Femur (tissue), 1 donor: ENCODE measurements at places on chromosomes 2 and 18.

GRCh38 chr18:1253827-1254226 is 349.2 kb downstream of the ADCYAP1 start:
- DNase-seq: no peak

GRCh38 chr2:169082995-169083394 is 13.6 kb downstream of the DHRS9 start:
- no peak for DNase-seq

DNA sequence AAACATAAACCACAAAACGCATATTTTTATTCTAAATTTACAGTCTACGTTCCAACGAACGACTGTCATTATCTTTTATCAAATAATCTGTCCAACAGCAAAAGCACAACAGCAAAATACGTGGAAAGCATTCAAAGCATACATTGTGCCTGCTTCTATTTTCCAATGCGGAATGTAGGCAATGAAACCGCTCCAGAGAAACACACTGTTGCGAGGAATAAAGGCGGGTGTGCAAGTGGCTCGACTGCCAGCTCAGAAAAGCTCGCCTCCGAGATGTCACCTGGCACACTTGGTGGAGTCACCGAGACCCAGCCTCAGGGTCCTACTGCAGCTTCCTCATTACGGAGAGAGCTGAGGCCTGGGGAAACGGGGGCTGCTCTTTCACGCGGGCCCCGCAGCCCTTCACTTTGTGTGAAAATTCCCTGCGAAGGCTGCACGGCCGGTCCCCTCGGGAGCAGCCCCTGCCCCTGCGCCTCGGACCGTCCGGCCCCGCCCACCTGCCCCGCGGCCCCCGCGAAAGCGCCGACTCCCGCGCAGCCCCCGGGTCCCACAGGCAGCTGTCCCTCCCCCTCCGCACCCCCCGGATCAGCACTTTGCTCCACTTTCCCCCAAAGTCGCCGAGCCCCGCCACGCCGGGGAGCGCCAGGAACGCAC is 752 bp downstream of the MGAT4A start:
- peak; percentile 57 for DNase-seq

GRCh38 chr2:111116011-111116746 is 4.5 kb upstream of the BCL2L11 start:
- DNase-seq: no peak

GRCh38 chr2:168295051-168295450 is 47.7 kb upstream of the STK39 start:
- no peak for DNase-seq

GRCh38 chr2:118986738-118987137 is 44.7 kb downstream of the MARCO start:
- peak; percentile 4 for DNase-seq

- DNase-seq: no peak
Observed at GRCh38 chr2:224948859-224949258, 93.4 kb downstream of the DOCK10 start.

- no peak for DNase-seq
Observed at GRCh38 chr2:157245846-157246764, 11.4 kb upstream of the GALNT5 start.

DNA sequence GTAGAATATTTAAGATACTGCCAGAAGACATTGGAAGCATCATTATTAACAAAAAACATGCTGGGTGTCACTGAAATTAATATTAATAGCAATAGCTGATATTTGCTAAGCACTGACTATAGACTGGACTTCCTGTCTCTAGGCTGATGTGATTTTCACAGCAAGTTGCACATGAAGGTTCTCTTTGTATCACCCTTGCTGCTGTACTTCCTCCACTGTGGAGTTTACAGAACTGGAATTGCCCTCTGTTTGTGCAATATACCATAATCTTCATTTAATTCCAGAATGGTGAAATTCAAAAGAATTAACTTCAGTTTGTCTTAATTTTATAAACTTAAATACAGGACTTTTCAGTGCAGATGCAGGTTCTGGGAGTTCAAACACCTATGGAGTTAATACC is 585.1 kb downstream of the RNF144A start:
- DNase-seq: no peak

DNA sequence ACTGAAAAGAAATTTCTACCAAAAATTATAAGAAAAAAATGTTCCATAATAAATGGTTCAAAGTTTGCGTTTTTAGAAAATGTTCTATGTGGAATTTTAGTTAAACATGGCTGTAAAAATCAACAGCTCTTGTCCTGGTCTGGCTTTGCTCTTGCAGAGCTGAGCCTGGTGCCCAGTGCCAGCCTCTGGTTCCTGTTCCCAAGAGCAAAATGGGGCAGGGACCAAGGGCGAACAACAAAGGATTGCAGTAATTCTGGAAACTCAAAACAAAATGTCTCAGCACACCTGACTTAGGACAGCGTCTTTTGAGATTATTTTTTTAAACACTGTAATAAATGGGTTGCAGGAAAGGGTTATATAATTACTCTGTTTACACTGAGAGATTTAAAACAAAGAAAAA is 174.7 kb downstream of the ANAPC1 start:
- no peak for DNase-seq

DNA sequence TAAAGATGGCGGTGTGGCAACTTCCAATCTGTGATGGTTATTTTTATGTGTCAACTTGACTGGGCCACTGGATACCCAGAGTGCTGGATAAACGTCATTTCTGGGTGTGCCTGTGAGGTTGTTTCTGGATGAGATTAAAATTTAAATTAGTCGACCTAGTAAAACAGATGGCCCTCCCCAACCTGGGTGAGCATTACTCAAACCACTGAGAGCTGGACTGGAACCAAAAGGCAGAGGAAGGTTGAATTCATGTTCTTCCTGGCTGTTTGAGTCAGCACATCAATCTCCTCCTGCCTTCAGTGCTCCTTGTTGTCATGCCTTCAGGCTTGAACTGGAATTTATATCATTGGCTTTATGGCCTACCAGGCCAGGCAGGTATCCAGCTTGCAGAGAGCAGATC is 190.8 kb upstream of the RGPD4 start:
- no peak for DNase-seq

DNA sequence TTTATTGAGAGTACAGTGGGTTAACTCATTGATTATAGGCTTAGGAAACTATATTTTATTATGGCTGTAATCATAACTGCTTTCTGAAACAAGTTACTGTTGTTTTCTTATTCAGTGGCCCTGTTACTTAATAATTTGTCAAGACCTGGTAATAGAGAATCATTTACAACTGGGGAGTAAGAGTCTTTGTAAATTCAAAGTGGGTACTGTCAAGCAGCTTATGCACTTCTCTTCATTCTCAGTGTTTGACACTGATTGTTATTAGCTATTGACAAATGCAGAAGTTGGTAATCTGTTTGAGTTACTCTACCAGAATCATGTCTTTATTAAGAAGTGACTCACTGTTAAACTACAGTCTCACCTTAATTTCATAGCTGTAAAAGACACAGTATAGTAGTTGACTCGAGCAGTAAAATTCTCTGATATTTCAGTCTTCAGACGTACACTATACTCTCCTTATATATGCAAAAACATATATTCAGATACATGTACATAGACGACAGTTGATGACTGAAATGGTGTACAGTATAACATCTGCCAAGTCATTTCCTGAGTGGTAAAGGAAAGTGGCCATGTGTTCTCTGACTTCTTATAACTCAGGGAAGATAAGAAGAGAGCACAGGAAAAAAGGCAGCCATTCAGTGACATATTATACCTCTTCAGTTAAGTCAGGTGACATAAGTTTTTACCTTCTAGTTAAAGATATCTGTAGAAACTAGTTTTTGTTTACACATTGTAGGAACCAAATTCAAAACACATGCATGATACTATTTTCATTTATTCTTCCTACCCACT is 36.0 kb upstream of the TTC27 start:
- no peak for DNase-seq

GRCh38 chr18:50192995-50193795 is 1.8 kb downstream of the MYO5B start:
- no peak for DNase-seq

GRCh38 chr2:70985956-70986355 is 7.5 kb downstream of the ANKRD53 start:
- no peak for DNase-seq

DNA sequence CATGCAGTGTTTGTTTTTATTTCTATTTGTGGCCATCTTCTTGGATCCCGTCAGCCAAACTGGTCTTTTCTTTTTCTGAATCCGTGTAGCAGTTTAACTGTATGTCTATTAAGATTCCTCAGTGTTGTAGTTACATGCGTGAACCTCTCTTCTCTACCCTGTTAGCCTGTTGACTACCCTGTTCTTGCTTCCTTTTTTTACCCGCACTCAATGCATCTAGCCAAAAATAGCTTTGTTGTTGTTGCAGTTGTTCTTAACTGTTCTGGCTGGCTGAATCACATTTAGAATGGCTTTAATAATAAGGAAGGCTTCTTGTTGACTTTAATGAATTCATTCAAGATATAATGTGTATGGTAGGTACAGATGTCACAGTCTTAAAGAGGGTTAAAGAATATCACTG is 137.1 kb downstream of the LCLAT1 start:
- no peak for DNase-seq

GRCh38 chr2:224931956-224932355 is 110.3 kb downstream of the DOCK10 start:
- DNase-seq: no peak

- peak; percentile 60 for DNase-seq
Observed at GRCh38 chr18:10928772-10929373, 220.5 kb downstream of the PIEZO2 start.

DNA sequence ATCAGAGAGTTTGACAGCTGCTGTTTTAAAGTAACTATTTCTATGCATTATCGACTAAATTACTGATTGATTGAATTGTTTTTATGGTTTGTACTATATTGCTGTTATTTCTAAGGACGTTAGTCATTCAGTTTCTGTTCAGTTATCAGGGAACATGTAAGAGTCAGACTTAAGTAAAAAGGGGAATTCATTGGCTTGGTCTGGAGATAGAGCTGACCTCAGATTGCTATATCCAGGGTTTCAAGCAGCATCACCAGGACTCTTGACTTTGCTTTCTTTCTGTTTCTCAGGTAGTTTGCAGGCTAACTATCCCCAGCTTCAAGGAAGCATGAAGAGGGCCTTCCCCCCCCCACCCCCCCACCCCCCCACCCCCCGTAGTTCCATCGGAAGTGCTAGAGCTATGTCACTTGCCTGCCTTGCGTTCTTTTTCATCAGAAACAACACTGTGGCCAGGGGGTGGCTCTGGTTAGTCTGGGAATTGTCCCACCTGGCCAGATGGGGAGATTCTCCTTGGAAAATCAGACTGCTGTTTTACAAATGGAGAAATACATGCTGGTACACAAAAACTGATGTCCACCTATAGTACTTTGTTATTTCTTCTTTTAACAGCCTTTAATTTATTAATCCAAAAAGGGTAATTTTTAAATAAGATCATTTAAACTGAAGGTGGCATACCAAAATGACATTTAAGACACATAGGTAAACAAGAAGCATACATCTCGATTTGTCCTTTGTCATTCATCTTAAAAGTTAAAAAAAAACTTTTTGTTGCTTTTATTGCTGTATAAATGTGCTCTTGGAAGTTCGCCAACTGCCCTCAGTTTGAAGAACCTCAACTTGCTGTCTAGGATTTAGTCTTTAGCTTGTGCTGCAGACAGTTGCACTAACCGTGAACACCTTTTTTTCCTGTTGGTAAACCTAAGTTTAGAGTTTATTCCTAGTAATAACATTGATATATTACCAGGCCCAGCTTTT is 9.4 kb downstream of the SMAD4 start:
- no peak for DNase-seq

DNA sequence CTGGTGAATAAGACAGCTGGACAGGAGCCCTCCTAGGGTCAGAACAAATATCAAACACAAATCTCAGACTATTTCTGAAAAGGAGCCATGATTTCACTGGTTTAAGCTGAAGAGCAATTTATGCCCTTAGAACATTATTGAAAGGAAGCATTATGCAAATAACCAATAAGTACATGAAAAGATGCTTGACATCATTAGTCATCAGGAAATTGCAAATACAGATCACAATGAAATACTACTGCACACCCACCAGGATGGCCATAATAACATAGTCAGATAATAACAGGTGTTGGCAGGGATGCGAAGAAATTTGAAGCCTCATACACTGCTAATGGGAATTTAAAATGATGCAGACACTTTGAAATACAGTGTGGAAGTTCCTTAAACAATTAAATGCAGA is 176.4 kb upstream of the RAB6C start:
- DNase-seq: no peak

DNA sequence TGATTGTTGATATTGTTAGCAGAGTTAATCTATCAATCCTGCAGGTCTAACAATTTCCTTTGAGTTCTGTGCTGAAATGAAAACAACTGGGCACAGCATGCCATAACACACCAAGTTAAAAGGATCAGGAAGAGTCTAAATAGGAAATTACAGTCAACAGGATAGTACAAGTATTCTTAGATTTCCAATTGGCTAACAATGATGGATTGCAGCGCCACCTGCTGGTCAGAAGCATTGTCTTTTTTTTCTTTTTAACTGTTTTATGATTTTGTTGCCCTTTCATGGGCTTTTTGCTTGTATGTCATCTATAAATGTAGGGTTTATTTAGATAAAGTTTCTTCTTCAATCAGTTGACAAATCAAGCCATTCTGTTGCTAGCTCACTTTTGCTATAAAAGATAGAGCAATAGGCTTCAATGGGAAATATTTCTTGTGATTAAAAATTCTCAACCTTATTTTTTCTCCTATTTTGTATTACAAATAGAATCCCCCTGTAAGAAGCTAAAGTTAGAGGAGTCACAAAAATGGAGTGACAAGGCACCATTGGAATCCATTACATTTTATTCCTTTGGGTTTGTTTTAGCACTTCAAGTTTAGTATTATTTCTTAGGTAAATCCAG is 40.8 kb upstream of the RPRM start:
- peak; percentile 52 for DNase-seq

GRCh38 chr2:122651236-122651635 is 895.8 kb downstream of the TSN start:
- DNase-seq: no peak

- DNase-seq: no peak
Observed at GRCh38 chr2:155391613-155392130, 693.2 kb downstream of the KCNJ3 start.

- DNase-seq: peak; percentile 86
Observed at GRCh38 chr2:239201531-239201876, 199.3 kb downstream of the HDAC4 start.

GRCh38 chr18:36493349-36494159 is 196.0 kb downstream of the FHOD3 start:
- DNase-seq: no peak

DNA sequence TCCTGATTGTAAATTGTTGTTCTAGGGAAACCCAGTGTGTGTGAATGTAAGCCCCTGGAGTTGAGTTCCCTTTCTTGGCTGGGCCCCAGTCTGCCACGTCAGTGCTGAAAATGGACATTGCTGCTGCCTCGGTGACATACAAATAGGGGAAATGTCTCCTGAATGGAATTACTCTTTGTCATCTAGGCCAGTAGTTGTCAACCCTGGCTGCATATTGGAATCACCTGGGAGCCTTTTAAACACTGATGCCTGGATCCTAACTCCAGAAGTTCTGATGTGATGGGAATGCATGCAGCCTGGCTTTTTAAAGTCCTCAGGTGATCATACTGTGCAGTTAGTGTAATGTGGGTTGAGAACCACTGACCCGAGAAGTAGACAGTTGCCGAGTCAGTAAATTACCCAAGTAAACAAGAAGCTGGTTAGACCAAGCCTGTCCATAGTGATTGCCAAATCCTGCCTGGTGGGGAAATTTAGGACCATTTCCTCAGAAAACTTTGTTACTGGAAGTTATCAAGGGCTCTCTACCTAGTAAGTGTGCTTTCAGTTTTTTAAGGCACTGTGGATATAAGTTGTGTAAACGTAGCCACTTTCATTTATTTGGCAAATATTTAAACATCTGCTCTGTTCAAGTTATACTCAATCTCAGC is 27.6 kb upstream of the IL1R1 start:
- no peak for DNase-seq

- DNase-seq: no peak
Observed at GRCh38 chr2:240435457-240435947, at the start of gene GPC1. TSS of gene GPC1 (plus strand) at chr2:240435663. CDS start at chr2:240435919, 256 bp downstream.
